WTC11 (cell line): ENCODE measurements at places on chromosomes 7 and 10.

- no peak overlapping the region for H3K4me3 ChIP-seq
- H3K27me3 ChIP-seq, result peaks cover 3% of the 10 kb centered on the region; the same call in 1 of the 2 replicates
- H3K4me1 ChIP-seq, result no peaks in the 10 kb centered on the region
Measured at GRCh38 chr10:43731486-43731885, 82.8 kb upstream of the ZNF32 start.

DNA sequence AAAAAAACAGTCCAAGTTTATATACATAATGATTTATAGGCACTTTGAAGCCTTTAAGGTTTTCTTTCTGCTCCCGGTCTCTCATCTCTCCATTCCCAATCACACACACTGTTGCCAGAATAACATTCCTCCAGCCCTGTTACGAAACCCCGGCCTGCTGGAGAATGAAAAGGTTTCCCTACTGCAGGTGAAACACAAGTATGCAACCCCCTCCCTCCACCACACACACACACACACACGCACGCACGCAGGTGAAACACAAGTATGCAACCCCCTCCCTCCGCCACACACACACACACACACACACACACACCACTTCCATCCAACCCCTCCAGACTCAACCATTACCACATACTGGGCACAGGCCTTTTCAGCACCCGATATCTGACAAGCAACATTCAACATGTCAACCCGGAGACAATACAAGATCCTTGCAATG, 87.5 kb downstream of the PARD3 start:
- H3K4me1 ChIP-seq, result peaks cover 45% of the 10 kb centered on the region
- no peaks in the 10 kb centered on the region for H3K36me3 ChIP-seq
- 0 out of 2 replicates have a peak overlapping the region, but pooled peaks have one; percentile 46 for H3K27ac ChIP-seq

DNA sequence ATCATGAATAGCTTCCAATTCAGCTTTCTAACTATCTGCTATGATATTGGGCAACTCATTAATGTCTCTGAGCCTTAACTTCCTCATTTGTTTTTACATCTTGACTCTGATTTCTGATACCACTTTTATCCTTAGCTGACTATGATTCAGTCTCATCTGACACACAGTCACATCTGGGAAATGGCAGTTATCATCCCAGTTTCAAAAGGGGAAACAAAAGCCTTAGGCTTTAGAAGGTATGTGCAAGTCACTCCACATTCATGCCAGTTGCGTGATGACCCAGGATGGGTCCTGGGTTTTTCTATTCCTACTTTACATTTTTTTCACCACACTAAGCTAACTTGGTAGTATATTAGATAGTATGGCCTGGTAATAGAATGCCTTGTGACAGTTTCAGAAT, 12.7 kb downstream of the SCIN start:
- no peaks in the 10 kb centered on the region for H3K27me3 ChIP-seq
- H3K4me3 ChIP-seq, result no peak overlapping the region
- no peaks in the 10 kb centered on the region for H3K4me1 ChIP-seq
- H3K36me3 ChIP-seq, result no peaks in the 10 kb centered on the region
- H3K27ac ChIP-seq, result no peak overlapping the region
- DNase-seq, result no peak

DNA sequence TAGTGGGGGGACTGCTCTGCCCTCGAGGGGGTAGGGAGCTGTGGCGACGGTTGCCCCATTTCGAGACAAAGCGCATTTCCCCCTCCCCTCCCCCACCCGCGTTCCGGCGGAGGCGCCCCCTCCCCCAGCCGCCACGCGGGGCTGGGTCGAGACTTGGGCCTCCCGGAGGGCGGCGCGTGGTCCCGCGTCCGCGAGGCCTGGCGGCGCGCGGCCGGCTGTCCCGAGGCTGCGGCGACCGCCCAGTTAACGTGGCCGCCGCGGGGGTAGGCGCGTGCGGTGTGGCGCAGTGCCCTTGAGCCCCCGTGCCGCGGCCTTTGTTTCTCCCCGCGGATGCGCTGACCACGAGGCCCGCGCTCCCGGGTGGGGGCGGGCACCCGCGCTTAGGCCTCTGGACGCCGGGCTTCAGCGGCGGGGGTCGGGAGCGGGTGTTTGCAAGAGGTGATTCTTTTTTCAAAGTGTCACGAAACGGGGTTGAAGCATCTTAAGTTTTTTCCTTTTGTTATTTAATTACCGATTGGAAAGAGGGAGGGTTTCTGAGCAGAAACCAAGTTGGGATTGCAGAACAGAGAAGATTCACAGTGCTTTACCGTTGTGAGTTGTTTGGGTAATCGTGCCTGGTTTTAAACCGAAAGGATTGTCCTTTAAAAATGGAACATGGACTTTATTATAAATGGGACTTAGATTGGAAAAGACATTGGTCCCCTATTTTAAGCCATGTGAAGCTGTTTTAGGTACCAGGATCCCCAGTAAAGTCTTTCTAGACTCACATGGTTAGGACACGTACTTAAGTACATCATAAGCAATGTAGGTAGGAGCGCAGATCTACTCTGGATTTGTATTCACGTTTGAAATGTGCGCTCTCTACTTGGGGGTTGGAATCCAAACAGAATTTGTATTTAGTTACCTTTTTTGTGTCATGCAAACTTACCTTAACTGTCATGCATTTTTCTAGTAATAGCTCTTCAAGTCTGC, 760 bp downstream of the CBX3 start:
- H3K4me3 ChIP-seq, result peak overlapping the region; percentile 89
- peaks cover 73% of the 10 kb centered on the region for H3K36me3 ChIP-seq
- peaks cover 36% of the 10 kb centered on the region for H3K4me1 ChIP-seq

DNA sequence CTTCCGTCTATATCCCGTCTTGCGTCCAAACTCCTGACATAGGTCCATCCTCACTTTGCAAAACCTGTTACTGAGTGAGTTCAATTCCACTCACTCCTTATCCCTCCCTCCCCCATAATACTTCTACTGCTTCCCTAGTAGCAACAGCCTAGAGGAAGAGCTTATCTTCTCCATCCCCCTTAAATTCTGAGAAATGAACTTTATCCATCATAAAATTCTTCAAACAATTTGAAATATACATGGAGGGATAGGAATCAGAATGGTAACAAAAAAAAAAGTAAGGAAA, 27.6 kb downstream of the SEMA3C start:
- no peaks in the 10 kb centered on the region for H3K36me3 ChIP-seq
- H3K27ac ChIP-seq, result no peak overlapping the region
- peaks cover 4% of the 10 kb centered on the region for H3K4me1 ChIP-seq
- H3K4me3 ChIP-seq, result no peak overlapping the region
- DNase-seq, result no peak

GRCh38 chr10:1274701-1275544, 218.7 kb downstream of the WDR37 start:
- no peak overlapping the region for H3K27ac ChIP-seq
- H3K27me3 ChIP-seq, result peaks cover 11% of the 10 kb centered on the region
- H3K4me3 ChIP-seq, result no peak overlapping the region
- H3K36me3 ChIP-seq, result no peaks in the 10 kb centered on the region
- DNase-seq, result no peak
- peaks cover 10% of the 10 kb centered on the region for H3K4me1 ChIP-seq

DNA sequence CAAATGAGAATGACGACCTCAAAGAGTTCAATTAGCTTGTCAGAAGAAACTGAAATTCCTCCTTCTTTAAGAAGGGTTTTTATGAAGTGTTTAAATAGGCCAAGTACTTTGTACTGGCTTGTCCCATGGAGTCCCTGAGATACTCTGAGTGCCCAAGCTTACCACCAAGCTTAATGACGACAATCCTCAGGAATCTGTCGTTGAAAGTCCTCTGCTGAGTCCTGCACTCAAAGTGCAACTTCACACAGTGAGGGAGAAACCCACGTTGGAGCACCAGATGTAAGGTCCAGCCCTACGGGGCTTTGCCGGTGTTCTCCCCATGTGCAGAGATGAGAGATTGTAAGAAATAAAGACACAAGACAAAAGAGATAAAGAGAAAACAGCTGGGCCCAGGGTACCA, 42.8 kb upstream of the AKR1C2 start:
- no peaks in the 10 kb centered on the region for H3K36me3 ChIP-seq
- no peak for DNase-seq
- H3K27ac ChIP-seq, result no peak overlapping the region
- no peak overlapping the region for H3K4me3 ChIP-seq

DNA sequence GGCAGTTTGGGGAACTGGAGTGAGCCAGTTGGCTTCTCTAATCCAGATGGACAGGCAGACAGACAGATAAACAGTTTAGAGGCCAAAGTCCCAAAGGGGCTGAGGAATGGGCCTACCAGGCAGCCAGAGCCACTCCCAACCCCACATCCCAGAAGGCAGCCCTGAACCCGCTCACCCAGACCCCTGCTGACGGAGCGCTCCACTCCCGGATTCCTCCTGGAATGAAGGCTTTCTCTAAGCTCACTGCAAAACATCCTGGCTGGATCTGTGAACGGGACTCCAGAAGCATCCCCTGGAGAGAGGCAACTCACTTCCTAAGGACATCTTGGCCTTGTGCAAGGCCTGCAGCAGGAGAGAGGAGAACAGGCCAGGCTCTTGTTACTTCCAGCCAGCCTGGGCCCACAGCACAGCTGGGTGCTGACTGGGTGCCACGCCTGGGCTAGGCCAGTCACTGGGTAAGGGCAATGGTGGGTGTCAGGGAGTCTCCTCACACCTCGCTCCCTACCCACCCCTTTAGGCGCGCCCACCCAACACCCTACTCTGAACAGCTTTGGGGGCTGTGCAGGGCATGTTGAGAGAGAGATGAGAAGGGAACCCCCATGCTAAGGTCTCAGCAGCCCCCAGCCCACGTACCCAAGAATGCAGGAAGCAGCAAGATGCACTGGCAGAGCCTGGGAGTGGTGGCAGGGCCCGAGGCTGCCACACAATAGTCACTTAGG, 168.6 kb upstream of the ZMIZ1 start:
- DNase-seq, result no peak
- H3K4me1 ChIP-seq, result peaks cover 13% of the 10 kb centered on the region
- H3K27ac ChIP-seq, result no peak overlapping the region
- no peaks in the 10 kb centered on the region for H3K27me3 ChIP-seq
- no peak overlapping the region for H3K4me3 ChIP-seq

DNA sequence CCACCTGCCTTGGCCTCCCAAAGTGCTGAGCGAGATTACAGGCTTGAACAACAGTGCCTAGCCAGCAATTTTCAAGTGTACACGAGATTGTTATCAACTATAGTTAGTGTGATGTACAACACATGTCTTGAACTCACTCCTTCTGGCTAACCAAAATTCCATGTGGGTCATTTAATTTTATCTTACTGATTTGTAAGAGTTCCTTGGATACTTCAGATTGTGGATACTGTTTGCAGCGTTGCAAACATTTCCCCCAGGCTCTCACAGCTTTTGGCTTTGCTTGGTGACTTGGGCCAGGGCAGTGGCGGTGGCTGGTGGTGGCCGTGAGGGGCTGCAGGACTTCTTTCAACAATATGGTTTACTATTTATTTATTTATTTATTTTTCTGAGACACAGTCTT, 8.5 kb upstream of the TMEM270 start:
- no peak overlapping the region for H3K4me3 ChIP-seq
- H3K27ac ChIP-seq, result no peak overlapping the region
- H3K27me3 ChIP-seq, result peaks cover 19% of the 10 kb centered on the region
- H3K4me1 ChIP-seq, result peaks cover 17% of the 10 kb centered on the region
- DNase-seq, result no peak

DNA sequence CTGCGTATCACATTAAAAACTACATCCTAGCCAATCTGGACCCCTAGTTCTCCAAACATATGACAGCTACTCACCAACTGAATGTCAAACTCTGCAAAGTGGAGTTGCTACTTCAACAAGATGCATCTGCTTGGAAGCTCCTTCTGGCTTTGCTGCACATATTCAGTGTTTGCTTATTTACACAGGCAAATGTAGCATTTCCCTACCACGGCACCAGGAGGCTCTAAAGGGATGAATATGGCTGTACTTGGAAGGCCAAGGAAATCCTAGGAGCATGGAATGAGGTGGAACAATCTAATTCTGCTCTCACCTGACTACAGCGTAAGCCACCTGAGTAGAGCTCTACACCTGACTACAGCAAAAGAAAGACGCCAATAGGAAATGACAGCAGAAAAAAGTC, 39.7 kb downstream of the MTPAP start:
- H3K4me1 ChIP-seq, result no peaks in the 10 kb centered on the region
- no peak for DNase-seq
- H3K27me3 ChIP-seq, result no peaks in the 10 kb centered on the region
- peaks cover 18% of the 10 kb centered on the region for H3K36me3 ChIP-seq

DNA sequence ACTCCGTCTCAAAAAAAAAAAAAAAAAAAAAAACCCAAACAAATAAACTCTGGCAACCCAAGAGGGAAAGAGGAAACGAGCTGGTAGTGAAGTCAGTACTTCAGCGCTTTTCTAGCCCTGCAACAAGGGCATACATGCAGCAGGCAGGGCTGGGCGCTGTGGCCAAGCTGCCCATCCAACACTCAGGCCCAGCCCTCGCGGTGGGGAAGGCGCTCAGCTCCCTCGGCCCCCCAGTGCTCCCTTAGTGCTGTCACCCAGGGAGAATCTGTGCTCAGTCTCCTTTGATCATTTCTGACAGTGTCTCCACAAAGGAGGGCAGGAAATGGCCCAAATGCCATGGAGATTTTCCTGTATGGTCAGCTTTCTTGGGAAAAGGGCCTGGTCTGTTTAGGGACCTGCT, 97.2 kb downstream of the SMURF1 start:
- H3K27ac ChIP-seq, result 0 out of 2 replicates have a peak overlapping the region, but pooled peaks have one; percentile 41
- no peak for DNase-seq
- no peak overlapping the region for H3K4me3 ChIP-seq
- H3K4me1 ChIP-seq, result no peaks in the 10 kb centered on the region

GRCh38 chr10:130631142-130632096, 495.2 kb downstream of the GLRX3 start:
- peaks cover 76% of the 10 kb centered on the region for H3K36me3 ChIP-seq
- DNase-seq, result no peak
- no peak overlapping the region for H3K4me3 ChIP-seq
- peaks cover 5% of the 10 kb centered on the region; the same call in 1 of the 2 replicates for H3K27me3 ChIP-seq
- no peak overlapping the region for H3K27ac ChIP-seq
